ENCODE measurements at places on chromosomes 11 and 22.

DNA sequence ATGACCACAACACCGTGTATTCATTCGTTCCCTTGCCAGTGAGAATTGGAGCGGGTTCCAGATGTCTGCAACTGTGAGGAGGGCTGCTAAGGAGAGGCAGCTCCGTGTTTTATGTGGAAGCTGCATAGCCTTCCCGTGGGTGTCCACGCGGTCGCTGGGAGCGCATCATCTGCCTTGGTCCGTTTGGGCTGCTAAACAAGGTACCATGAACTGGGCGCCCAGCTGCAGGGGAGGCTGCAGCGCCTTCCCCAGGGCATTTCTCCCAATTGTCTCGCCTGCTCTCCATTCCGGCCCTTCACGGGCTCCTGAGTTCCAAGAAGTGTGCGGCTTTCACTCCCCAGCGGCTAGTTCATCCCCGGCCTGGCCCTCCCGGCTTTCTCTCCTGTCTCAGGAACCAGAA, 1446.4 kb downstream of the TBC1D22A start:
- DNase-seq = no peak

DNA sequence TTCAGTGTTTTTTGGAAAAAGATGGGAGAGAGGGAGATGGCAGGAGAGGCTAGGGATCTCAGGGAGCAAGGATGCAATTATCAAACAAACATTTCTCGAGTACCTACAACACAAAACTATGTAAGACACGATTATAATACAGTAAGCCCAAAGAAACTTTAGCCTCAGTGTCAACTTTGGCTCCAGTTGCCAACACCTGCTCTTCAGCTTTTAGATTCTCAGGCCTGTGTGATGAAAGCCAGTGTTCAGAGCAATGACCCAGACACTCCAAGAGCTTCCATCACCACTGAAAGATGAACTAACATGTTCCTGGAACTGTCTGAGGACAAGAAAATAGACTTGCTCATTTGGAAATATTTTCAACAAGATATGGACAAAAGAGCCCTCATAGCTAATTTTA, 31.4 kb upstream of the CEP295 start:
- no peak for DNase-seq

GRCh38 chr11:11970556-11970955, 37.9 kb downstream of the DKK3 start:
- no peak for DNase-seq

GRCh38 chr11:66111158-66111557, 41.1 kb downstream of the PACS1 start:
- DNase-seq = no peak

DNA sequence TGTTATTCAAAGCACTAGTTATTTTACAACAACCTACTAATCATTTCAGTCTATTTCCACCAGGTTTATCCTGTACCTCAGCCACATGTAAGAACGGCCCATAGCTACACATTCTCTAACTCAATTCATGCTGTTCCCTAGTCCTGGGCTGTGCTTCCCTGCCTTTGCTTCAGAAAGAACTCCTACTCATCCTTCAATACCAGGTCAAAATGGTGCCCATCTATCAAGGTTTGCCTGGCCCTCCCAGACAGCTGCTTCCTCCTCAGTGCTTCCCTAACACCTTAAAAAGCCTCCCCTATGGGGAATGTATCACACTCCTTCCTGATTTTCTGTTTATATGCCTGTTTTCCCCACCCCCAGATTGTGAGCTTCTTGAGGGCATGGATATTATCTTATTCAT, 400.7 kb downstream of the MN1 start:
- no peak for DNase-seq

DNA sequence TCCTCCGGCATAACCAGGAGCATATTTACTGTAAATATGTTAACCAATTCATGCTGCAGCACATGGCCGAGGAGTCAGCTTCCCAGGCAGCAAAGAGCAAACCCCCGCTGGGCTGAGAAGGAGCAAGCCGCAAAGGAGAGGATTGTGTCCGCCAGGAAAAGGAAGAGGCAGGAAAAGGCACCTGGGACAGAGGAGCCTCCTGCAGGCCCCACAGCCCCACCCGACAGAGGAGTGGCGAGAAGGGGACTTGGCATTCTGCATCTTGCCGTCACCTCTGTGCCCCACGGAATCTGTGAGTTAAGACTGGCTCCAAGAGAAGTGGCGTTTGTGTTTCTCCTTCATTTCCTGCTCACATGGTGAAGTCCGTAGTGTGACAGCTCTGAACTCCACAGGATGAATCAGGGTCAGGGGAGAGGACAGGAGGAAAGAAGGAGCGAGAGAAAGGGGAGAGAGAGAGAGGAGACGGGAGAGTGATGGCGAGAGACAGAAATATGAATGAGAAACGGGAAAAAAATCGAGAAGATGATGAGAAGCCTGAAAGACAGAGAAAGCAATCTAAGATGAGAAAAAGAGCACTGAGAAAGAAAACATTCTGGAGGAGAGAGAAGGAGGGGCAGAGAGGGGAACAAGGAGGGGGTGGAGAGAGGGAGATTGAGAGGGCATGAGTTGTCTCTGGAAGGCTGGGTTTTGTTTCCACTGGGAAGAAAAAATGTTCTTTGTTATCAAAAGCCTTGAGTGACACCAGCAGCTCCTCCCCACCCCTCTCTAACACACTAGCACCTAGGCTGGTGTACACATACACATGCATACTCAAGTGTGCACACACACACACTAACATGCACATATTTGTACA, 489.6 kb downstream of the MN1 start:
- no peak for DNase-seq

DNA sequence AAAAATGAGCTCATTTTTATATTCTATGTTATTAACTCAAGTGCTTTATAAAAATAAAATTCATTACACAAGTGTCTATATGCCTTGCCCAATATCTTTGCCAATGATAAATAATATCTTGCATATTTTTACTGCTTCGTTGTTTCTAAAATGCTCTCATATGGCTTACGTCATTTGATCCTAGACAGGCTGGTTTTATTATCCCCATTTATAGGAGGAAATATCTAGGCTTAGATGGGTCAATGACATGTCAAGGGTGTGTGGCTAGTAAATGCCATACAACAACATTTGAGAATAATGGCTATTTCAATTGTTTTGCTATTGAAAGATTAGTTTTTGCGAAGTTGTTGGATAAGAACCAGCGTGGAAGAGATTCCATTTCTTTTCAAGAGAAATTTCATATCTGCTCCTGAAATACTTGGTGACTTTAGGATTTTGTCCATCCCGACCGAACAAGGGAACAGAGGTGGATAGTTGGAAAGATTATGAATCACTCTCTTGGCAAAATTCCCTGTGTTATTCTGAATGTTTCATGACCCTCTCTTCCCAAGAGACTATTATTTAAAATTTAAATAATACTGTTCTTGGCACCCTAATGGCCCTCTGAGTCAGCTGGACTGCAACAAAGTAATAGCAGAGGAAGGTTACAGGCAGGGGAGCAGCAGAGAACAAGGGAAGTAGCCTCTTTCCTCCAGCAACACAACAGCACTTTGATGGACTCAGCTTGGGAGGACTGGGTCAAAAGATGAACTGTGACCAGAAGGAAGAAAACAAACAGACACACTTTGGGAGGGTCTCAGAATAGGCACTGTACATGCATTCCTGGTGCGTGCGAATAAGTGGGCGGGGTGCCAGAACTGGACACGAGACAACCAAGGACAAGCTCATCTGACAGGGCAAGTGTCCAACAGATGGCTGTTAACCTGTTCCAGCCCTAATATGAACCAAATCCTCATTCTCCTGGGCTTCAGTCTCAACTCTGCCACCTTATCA, 94.5 kb downstream of the ME3 start:
- no peak for DNase-seq

- DNase-seq = no peak
These were observed 56.7 kb downstream of the CLPB start for GRCh38 chr11:72377596-72377995.

GRCh38 chr11:79419120-79419519, 21.7 kb downstream of the TENM4 start:
- DNase-seq = no peak

GRCh38 chr11:109808569-109808968, 284.6 kb upstream of the ZC3H12C start:
- no peak for DNase-seq

- DNase-seq = no peak
These were observed 74.0 kb upstream of the PHF21B start for GRCh38 chr22:45083659-45084305.

GRCh38 chr11:16763746-16764145, 25.3 kb downstream of the C11orf58 start:
- no peak for DNase-seq

GRCh38 chr11:133950874-133951326, 5.9 kb downstream of the IGSF9B start:
- no peak for DNase-seq

DNA sequence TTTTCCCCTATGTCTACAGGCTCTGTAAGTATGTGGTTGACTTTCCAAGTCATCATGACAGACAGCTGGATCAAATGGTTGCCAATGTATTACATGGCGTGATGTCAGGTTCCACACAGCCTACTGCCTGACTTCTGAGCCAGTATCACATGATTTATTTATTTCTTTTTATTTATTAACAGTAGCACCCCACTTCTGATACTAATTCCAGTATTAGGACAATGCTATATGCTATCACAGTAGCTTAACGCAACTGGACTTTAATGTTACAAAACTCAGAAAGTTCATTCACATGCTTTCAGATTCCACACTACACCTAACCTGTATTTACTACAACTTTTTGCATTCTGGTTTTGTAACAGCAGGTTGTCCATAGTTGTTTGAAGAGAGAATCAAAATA, 17.7 kb upstream of the C11orf24 start:
- DNase-seq = no peak

GRCh38 chr11:33779849-33780528, 5.7 kb upstream of the FBXO3 start:
- no peak for DNase-seq

DNA sequence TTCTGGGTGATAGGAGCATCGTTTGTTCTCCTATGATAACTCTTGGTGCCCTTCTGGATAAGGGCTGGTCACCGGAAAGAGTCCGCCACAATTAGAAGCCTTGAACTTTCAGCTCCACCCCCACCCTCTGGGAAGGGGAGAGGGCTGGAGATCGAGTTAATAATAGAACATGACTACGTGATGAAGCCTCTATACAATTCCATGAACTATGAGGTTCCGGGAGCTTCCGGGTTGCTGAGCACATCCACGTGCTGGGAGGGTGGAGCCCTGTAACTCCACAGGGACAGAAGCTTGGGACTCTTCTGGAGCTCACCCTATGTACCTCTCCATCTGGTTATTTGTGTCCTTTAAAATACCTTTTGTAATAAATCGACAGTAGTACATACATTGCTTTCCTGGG, 40.3 kb downstream of the ARHGAP42 start:
- no peak for DNase-seq

DNA sequence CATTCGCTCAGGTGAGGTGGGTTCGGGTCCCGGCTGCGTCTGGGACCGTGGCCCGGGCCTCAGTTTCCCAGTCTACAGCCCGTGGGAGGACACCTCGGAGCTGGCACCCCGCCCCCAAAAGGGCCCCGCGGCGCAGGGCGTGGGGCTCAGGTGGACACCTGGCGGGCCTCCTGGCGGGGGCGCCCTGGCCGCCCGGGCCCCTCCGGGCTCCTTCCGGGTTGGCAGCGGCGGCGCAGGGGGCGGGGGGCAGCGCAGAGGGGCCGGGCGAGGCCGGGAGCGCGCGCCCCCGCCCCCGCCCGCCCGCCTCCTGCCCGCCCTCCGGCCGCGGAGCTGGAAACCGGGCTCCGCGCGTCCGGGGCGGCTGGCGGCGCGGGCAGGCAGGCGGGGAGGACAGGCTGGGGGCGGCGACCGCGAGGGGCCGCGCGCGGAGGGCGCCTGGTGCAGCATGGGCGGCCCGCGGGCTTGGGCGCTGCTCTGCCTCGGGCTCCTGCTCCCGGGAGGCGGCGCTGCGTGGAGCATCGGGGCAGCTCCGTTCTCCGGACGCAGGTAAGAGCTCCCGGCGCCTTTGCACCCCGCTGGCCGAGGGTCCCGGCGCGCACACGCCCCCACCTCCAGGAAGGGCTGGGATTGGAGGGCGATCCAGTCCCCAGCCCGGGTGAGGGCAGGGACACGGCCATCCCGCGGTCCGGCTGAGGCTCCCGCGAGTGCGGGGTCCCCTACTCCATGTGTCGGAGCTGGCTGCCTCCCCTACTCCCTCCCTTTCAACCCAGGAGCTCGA, at the start of gene EMID1:
Gene EMID1 (plus strand): TSS at position 303 of the 778 bp plus-strand sequence. CDS start 143 bp downstream, at position 446.
- DNase-seq = no peak

DNA sequence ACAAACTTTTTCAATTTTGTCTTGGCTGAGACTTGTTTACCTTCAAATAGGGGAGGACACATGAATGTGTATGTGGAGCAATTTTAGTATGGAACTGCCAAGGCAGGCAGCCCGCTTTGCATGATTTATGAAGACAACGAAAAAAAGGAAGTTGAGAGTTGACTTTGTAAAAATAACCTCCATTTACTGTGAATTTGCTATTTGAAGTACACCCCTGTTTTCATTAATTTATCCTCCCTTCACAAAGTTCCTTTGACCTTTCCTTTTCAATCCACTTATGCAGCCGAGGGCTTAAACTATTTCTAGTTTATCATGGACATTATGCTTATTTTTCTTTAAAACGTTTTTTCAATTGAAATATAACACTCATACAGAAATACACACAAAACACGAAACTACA, 369.6 kb upstream of the CADM1 start:
- DNase-seq = no peak

DNA sequence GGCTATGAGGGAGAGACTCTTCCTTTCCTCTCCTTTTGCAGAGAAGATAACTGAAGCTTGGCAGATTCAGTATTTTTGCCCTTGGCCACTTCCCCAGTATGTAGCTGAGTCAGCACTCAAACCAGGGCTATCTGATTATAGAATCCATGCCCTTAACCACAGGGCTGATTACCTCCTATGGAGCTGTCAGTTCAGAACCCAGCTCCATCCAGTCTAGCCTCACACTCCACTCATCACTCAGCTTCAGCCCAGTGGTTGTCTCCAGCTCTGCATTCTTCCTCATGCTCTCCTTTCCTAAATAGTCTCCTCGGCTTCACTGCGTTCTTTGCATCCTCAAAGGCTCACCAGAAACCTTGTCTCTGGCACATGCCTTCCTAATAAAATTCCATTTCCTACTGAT, 151.6 kb upstream of the BLID start:
- DNase-seq = no peak

- no peak for DNase-seq
These were observed 90.4 kb upstream of the PDGFD start for GRCh38 chr11:104254347-104254746.

DNA sequence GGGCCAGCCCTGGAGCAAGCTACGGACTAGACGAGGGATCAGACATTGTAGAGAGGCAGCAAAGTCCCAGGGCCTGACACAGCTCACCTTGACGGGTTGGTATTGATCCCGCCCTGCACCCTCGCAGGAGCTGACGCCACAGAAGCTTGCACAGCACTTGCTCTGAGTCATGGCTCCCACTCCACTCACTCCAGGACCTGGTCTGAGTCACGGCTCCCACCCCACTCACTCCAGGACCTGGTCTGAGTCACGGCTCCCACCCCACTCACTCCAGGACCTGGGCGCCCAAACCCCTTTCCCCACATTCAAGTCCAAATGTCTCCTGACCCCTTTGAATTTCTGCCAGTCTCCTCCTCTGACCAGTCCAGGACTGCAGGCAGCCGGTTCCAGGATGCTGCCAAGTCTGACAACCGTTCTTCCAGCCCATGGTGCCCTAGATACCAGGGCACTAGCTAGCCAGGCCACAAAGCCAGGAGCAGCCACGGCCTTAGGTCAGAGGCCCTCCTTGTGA, 6.0 kb upstream of the PNPLA5 start:
- no peak for DNase-seq
